ENCODE measurements at places on chromosomes 7 and 10. TPM values are rescaled to one million over a fixed set of nuclear protein-coding genes. Genes with fewer than 3 reads are reported as not detected.

GRCh38 chr7:66905689-66906088 lies 15.3 kb upstream of the TMEM248 start:
- no peak for DNase-seq
- no peaks in the 10 kb centered on the region for H3K4me1 ChIP-seq
- H3K27ac ChIP-seq = no peak overlapping the region
- no peaks in the 10 kb centered on the region for H3K36me3 ChIP-seq
- H3K27me3 ChIP-seq = no peaks in the 10 kb centered on the region
- H3K4me3 ChIP-seq = no peak overlapping the region

- no peaks in the 10 kb centered on the region for H3K27me3 ChIP-seq
- no peaks in the 10 kb centered on the region for H3K36me3 ChIP-seq
- peaks cover 4% of the 10 kb centered on the region for H3K4me1 ChIP-seq
- DNase-seq = no peak
- H3K4me3 ChIP-seq = no peak overlapping the region
Measured at GRCh38 chr10:77024461-77024860, 613.1 kb downstream of the KCNMA1 start.

DNA sequence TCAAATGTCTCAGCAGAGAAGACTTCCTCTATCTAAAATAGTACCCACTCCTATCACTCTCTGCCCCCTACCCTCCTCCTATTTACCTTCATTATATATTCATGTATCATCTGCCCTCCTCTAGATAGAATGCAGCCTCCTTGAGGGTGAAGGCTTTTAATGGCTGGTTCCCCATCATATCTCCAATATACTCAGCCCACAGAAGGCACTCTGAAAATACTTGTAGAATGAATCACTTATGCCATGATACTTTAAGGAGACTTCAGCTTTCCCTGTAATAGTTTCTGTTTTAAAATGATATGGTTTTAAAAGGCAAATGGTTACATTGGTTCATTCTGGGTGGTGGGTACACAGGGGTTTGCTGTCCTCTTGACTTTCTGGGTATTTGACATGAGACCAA lies 25.3 kb downstream of the GFRA1 start:
- no peak overlapping the region for H3K4me3 ChIP-seq
- no peak overlapping the region for H3K27ac ChIP-seq

DNA sequence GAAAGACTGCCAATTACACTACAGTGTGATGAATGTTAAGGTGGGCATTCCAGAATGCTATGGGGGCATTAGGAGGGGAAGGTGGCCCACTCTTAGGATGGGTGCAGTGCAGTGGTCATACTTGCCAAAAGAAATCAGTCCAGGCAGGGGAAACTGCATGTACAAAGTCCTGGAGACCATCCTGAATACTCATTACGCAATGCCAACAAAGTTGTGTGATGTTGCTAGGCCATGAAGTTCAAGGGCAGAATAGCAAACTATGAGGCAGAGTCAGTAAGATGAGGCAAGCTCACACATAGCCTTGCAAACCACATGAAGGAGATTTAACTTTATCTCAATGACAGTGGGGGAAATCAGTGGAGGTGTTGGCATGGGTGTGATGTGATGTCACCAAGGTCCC lies 49.8 kb upstream of the SLC35B4 start:
- H3K4me1 ChIP-seq = peaks cover 8% of the 10 kb centered on the region
- H3K27ac ChIP-seq = no peak overlapping the region
- no peak overlapping the region for H3K4me3 ChIP-seq
- H3K36me3 ChIP-seq = no peaks in the 10 kb centered on the region
- no peaks in the 10 kb centered on the region for H3K27me3 ChIP-seq

DNA sequence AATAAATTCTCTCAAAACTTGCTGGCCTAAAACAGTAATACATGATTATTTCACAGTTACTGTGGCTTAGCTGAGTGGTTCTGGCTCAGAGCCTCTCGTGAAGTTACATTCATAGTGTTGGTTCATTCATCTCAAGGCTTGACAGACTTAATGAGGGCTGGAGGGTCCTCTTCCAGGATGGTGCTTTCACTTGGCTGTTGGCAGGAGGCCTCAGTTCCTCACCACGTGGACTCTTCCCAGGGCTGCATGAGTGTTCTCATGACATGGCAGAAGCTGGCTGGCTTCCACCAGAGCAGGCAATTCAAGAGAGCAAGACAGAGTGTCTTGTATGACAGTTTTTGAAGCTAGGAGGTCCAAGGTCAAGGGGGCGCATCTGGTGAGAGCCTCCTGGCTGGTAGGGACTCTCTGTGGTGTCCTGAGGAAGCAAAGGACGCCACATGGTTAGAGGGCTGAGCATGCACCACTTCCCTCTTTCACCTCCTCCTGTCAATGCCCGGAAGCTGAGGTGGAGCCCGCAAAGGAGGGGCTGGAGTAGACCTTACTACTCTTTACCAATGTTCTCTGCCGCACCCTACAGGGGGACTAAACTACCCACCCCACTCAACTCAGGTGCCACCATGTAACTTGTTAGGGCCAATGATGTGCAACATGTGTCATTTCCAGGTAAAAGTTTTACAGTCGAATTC lies 58.2 kb upstream of the YAE1 start:
- H3K36me3 ChIP-seq = no peaks in the 10 kb centered on the region
- no peak overlapping the region for H3K27ac ChIP-seq
- H3K27me3 ChIP-seq = no peaks in the 10 kb centered on the region
- no peaks in the 10 kb centered on the region for H3K4me1 ChIP-seq

GRCh38 chr10:78381107-78381506 lies 347.4 kb downstream of the RPS24 start:
- no peak overlapping the region for H3K27ac ChIP-seq
- no peak overlapping the region for H3K4me3 ChIP-seq
- H3K4me1 ChIP-seq = no peaks in the 10 kb centered on the region
- H3K36me3 ChIP-seq = no peaks in the 10 kb centered on the region

GRCh38 chr10:7412237-7412927 lies 1.5 kb upstream of the SFMBT2 start:
- H3K36me3 ChIP-seq = no peaks in the 10 kb centered on the region
- peak; percentile 81 for DNase-seq
- peak overlapping the region; percentile 55 for H3K27ac ChIP-seq
- peaks cover 25% of the 10 kb centered on the region for H3K27me3 ChIP-seq
- peak overlapping the region; percentile 69 for H3K4me3 ChIP-seq
- H3K4me1 ChIP-seq = peaks cover 28% of the 10 kb centered on the region

The HOXA7 gene
- total RNA-seq = 2.9 TPM

GRCh38 chr7:101163279-101164070 lies 1.9 kb downstream of the VGF start:
- peak overlapping the region; percentile 37 for H3K4me3 ChIP-seq
- DNase-seq = no peak
- H3K27ac ChIP-seq = no peak overlapping the region
- H3K36me3 ChIP-seq = peaks cover 11% of the 10 kb centered on the region

GRCh38 chr7:130228840-130229502 lies 21.3 kb downstream of the SSMEM1 start:
- no peaks in the 10 kb centered on the region for H3K4me1 ChIP-seq
- no peak for DNase-seq
- no peak overlapping the region for H3K27ac ChIP-seq
- H3K36me3 ChIP-seq = no peaks in the 10 kb centered on the region

GRCh38 chr7:141456711-141457110 lies 94.5 kb upstream of the AGK start:
- no peaks in the 10 kb centered on the region for H3K4me1 ChIP-seq
- H3K27me3 ChIP-seq = no peaks in the 10 kb centered on the region
- DNase-seq = no peak

The AKR1C3 gene
- 63.6 TPM for total RNA-seq

GRCh38 chr7:33986951-33987947 lies 81.9 kb downstream of the BMPER start:
- no peak overlapping the region for H3K4me3 ChIP-seq
- no peak overlapping the region for H3K27ac ChIP-seq
- no peak for DNase-seq
- no peaks in the 10 kb centered on the region for H3K27me3 ChIP-seq
- H3K36me3 ChIP-seq = no peaks in the 10 kb centered on the region
- no peaks in the 10 kb centered on the region for H3K4me1 ChIP-seq

DNA sequence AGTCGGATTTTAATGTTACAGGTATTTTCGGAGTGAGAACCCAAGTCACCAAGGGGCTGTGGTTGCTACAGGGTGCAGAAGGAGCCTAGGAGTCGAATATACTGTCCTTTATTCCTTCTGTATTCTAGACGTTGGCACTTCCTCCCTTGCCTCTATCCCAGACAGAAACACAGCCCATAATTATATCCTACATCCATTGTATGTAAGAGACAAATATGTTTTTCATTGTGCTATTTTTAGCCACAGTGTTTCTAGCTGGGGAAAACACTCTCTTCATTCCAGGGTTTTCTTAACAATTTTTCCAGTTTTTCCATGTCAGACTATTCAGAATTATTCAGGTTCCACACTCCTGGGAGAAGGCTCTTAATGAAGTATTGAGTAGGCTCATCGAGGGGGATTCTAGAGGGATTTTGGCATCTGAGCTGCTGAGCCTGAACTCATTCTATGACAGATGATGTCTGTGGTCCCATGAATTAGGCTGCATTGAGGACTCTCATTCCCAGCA lies 32.6 kb downstream of the KIAA1217 start:
- no peak overlapping the region for H3K4me3 ChIP-seq
- H3K4me1 ChIP-seq = no peaks in the 10 kb centered on the region
- H3K36me3 ChIP-seq = no peaks in the 10 kb centered on the region
- H3K27me3 ChIP-seq = no peaks in the 10 kb centered on the region
- H3K27ac ChIP-seq = no peak overlapping the region
- no peak for DNase-seq

DNA sequence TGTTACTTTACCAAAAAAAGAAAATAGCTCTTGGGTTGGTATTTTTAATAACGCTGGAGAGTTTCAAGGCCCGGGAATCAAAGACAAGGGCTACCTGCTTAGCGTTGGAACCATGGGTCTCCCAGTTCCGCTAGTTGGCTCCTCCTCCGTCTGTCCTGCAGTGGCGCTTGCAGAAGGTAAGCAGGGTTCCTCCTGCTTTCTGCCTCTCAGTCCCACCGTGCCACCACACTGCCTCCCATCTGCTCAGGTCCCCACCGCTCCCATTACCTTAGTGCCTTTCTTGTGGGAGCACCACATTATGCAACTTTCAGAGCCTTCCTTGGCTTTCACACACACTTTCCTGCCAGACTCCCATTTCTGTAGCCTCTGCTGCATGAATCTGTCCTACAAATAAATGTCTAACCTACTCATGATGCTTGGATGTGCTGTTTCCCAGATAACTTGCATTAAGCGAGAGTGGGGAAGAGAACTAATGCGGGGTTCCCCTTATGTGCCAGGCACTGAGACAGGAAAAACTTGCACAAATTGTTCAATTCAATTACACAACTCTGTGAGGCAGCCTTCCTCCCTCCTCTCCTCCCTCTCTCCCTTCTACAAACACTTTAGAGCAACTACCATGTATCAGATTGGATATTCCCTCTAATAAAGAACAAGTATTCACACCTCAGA lies 124.5 kb downstream of the AOAH start:
- no peaks in the 10 kb centered on the region for H3K27me3 ChIP-seq
- peaks cover 6% of the 10 kb centered on the region for H3K4me1 ChIP-seq
- H3K36me3 ChIP-seq = no peaks in the 10 kb centered on the region
- no peak overlapping the region for H3K27ac ChIP-seq
- no peak overlapping the region for H3K4me3 ChIP-seq
- DNase-seq = no peak

The MOGAT3 gene
- total RNA-seq = not detected

The ACSM6 gene
- not detected for total RNA-seq

DNA sequence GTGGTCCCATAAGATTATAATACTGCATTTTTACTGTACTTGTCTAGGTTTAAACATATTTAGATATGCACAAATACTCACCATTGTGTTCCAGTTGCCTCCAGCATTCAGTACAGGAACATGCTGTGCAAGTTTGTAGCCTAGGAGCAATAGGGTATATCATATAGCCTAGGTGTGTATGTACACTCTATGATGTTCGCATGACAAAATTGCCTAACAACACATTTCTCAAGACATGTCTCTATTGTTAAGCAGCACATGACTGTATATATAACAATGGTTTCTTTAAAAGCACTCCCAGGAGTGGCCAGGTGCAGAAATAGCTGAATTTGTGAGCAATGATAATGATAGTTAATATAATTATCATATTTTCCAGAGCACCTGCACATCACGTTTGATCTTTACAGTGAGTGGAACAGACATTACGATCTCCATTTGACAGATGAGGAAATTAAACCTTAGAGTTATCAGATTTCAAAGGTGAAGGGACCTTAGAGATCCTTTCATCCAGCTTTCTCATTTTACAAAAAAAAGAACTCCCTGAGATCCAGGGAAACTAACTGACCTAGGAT lies 99.2 kb upstream of the PDCD4 start:
- DNase-seq = no peak
- no peak overlapping the region for H3K4me3 ChIP-seq
- no peak overlapping the region for H3K27ac ChIP-seq
- H3K4me1 ChIP-seq = no peaks in the 10 kb centered on the region

DNA sequence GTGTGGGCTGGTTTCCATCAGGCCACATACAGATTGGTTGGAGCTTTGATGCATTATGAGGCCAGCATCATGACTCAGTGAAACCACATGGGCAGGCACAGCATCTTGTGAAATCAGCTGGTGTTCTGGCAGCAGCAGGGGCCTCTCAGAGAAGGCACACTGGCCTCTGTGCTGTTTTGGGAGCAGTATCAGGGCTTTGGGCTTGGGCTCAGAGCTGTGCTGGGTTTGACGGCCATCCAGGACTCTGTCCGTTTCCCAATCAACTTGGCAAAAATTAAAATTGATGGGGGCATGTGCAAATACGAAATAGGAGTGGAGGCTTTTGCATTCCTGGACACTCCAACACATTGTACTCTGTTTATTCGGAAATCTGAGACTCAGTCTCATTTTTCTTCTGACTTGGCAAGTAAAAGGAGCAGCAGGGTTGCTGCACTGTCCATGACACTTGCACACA lies 190.9 kb downstream of the BMPER start:
- H3K27me3 ChIP-seq = no peaks in the 10 kb centered on the region
- H3K4me1 ChIP-seq = no peaks in the 10 kb centered on the region
- no peak overlapping the region for H3K27ac ChIP-seq

DNA sequence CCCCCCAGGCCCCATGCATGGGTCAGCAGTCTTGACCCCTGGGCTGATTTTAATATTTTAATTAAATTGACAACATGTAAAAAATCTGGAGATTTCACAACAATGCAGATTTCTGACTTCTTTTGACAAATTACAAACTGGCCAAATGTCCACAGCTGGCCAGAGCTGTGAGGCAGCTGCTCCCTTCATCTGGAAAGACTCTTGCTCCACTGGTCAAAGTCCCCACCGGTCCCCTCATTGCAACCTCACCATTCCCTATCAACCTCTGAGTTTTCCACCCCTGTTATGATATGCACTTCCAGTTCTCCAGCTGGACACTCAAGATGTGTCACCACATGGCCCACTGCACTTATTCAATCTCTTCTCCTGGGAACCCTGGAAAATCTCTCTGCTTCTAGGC lies 266.2 kb downstream of the KCNMA1 start:
- no peaks in the 10 kb centered on the region for H3K36me3 ChIP-seq
- no peak for DNase-seq
- H3K27ac ChIP-seq = no peak overlapping the region
- no peak overlapping the region for H3K4me3 ChIP-seq
- H3K27me3 ChIP-seq = no peaks in the 10 kb centered on the region
- no peaks in the 10 kb centered on the region for H3K4me1 ChIP-seq

DNA sequence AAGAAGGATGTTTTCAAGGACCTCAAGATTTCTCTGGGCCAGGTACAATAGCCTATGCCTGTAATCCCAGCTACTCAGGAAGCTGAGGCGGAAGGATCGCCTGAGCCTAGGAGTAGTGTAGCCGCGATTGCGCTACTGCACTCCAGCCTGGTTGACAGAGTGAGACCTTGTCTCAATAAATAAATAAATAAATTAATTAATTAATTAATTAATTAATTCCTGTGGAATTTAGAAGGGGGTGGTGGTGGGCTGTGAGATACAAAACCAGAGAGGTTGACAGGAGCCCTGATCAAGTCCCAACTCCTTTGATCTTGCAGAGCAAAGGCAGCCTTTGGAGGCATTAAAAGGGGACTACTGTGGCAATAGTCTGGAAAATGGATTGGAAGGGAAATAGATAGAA lies 39.3 kb upstream of the NRF1 start:
- no peak for DNase-seq
- no peak overlapping the region for H3K4me3 ChIP-seq
- H3K36me3 ChIP-seq = no peaks in the 10 kb centered on the region
- H3K27ac ChIP-seq = no peak overlapping the region

The BAIAP2L1 gene
- 22.9 TPM for total RNA-seq

Measured in upper lobe of right lung (tissue), 1 donor.